ENCODE measurements at places on chromosomes 3 and 15.

- DNase-seq, result no peak
Observed at GRCh38 chr3:66418475-66418931, 82.3 kb downstream of the LRIG1 start.

- DNase-seq, result peak; percentile 36
Observed at GRCh38 chr3:24096695-24097290, 151.7 kb downstream of the NR1D2 start.

- no peak for DNase-seq
Observed at GRCh38 chr3:190588570-190588969, 74.7 kb downstream of the IL1RAP start.

DNA sequence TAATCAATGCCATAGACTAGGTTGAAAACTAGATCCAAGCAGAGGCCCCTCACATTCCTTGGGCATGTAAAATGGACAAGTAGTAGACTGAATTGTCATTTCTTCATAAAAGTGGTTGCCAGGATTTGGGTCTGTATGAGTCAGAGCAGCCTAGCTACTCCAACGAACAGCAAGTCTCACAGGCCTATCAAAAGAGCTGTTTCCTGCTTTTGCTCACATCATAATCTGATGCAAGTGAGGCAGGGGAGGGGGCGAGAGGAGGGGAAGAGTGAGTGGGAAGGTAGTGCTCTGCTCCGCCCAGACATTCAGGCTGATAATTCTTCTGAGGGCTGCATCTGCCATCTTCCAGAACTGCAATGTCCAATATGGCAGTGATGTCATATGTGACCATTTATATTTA is 228.9 kb upstream of the PRICKLE2 start:
- DNase-seq, result no peak

- no peak for DNase-seq
Observed at GRCh38 chr3:15300323-15301078, 31.9 kb downstream of the SH3BP5 start.

DNA sequence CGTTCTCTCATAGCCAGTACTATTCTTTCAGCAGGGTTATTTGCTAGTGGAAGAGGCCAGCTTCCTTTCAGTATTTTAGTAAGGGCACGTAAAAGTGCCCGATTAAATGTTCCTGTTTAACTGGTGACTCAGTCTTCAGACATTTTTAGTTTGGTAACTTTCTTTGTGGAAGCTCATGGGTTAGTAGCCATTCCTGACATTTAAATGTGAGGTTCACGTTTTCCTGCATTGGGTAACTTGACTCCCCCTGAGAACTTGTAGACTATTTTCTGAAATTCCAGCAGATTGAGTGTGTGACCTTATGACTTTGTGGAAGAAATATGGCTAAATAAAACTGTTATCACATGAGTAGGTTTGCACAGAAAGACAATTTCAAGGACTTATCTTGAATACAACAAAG is 16.9 kb downstream of the ABHD2 start:
- no peak for DNase-seq

Data from D341Med (cell line).